ENCODE measurements at places on chromosomes 4 and X. TPM values are rescaled to one million over a fixed set of nuclear protein-coding genes. Genes with fewer than 3 reads are reported as not detected.

Gene CACNA1F
- total RNA-seq = 0.05 TPM

Gene TMSB15A
- not detected for total RNA-seq

Gene PCDH18
- 1.7 TPM for total RNA-seq

Gene MAOB
- 0.23 TPM for total RNA-seq

Data from dermis blood vessel endothelial cell (primary cell).